ENCODE measurements at places on chromosomes 1 and 21. TPM values are rescaled to one million over a fixed set of nuclear protein-coding genes. Genes with fewer than 3 reads are reported as not detected.

- no peak for DNase-seq
- peaks cover 11% of the 10 kb centered on the region for H3K36me3 ChIP-seq
- H3K27me3 ChIP-seq, result no peaks in the 10 kb centered on the region
- no peak overlapping the region for H3K27ac ChIP-seq
Measured at GRCh38 chr1:19388980-19389379, 76.9 kb downstream of the SLC66A1 start.

The TTC34 gene
- 0.22 TPM for total RNA-seq

GRCh38 chr21:34671462-34671861, 2.7 kb downstream of the CLIC6 start:
- no peak for DNase-seq
- H3K27ac ChIP-seq, result no peak overlapping the region
- no peak overlapping the region for H3K4me3 ChIP-seq

The PKLR gene
- not detected for total RNA-seq

- 0 out of 2 replicates have a peak, but pooled peaks cover 8% of the 10 kb centered on the region for H3K27me3 ChIP-seq
- no peak overlapping the region for H3K27ac ChIP-seq
- no peak for DNase-seq
- no peaks in the 10 kb centered on the region for H3K36me3 ChIP-seq
Measured at GRCh38 chr1:230626232-230626631, 16.0 kb upstream of the COG2 start.

DNA sequence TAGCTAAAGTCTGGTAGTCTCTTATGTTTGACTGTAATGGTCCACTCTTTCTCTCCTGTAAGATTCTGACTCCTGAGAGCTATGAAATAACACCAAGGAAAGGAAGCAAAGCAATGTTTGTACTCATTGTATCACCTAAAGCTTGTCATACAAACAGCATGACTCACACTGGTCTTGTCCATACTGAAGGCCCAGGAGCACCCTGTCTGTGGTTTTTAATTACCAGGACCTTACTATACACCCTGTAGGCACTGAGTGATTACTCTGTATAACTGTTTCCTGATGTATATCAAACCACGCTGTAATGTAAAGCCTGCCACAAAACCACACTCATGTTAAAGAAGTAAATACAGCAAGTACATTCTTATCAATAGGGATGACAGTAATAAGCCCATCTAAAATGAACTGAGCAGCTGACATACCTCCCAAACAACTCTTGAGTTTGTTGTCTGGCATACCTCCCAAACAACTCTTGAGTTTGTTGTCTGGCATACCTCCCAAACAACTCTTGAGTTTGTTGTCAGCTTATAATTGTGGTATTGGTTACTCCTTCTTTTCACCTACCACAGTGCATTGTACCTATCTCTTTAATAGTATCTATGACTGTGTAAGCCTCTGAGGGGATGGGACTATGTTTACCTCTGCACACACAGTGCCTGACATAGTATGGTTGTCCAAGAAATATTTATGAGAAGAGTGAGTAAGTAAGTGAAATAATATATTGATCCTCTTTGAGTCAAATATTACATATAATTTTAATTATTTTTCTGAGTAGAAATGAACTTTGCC, 11.6 kb upstream of the TNFSF18 start:
- DNase-seq, result peak; percentile 84
- no peaks in the 10 kb centered on the region for H3K36me3 ChIP-seq
- H3K4me3 ChIP-seq, result no peak overlapping the region
- H3K4me1 ChIP-seq, result peaks cover 9% of the 10 kb centered on the region
- H3K27me3 ChIP-seq, result no peaks in the 10 kb centered on the region

DNA sequence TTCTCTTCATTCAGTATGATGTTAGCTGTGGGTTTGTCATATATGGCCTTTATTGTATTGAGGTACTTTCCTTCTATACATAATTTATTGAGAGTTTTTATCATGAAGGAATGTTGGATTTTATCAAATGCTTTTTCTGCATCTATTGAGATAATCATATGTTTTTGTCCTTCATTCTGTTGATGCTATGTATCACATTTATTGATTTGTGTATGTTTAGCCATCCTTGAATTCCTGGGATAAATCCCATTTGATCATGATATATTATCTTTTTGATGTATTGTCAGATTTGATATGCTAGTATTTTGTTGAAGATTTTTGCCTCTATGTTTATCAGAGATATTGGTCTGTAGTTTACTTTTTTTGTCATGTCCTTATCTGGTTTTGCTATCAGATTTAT, 20.9 kb upstream of the GPR161 start:
- DNase-seq, result no peak
- no peaks in the 10 kb centered on the region for H3K27me3 ChIP-seq
- H3K27ac ChIP-seq, result no peak overlapping the region
- no peak overlapping the region for H3K4me3 ChIP-seq
- H3K36me3 ChIP-seq, result no peaks in the 10 kb centered on the region

The SLC39A1 gene
- 141 TPM for total RNA-seq

All from GM23248 (cell line).